ENCODE measurements at places on chromosomes 2 and 18.

DNA sequence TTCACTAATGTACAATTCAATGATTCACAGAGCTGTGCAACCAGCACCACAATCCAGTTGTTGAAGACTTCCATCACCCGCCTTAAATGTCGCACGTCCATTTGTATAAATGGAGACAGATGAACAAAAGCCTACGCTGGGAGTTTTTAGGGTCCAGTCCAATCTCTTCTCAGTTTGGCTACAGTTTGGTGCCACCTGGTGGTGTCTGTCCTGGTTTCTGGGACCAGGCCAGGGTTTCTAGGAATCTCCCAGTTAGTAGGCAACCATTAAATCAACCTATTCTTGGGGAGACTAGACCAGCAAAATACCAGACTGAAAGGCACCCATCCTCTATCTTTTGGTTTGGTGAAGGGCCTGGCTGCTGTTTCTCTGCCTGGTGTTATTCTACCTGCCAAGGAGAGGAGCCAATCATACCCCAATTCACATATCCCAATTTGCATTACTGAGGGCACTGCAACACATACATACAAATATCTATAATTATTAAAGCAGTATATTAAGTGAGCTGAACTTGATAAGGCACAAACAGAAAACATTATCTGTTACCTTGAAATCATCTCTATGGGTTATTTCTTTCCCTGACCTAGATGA lies 3.2 kb upstream of the DDX1 start:
- DNase-seq, result peak; percentile 49

- DNase-seq, result no peak
Measured at GRCh38 chr2:182115258-182115657, 129.6 kb downstream of the PPP1R1C start.

DNA sequence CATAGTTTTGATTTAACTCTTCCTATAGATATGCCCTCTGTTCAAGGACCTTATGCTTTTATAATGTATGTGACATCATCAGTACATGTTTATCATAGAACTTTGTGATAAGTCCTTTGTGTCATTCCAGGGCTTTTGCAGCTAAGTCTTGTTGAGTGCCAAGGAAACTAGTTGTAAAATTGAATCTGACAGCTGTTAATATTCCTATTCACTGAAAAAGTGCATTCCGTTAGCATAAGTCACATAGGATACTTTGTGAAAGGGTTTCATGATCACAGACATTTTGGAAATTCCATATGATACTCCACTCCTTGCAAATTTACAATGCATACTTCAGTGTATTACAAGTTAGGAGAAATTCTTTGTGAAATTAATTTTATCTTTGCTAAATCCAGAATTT lies 503.4 kb downstream of the CCDC85A start:
- no peak for DNase-seq

- no peak for DNase-seq
Measured at GRCh38 chr2:10557506-10558265, 109.6 kb upstream of the ODC1 start.

- no peak for DNase-seq
Measured at GRCh38 chr18:22846697-22847096, 86.4 kb upstream of the RBBP8 start.

Measured in activated naive CD8-positive, alpha-beta T cell treated with anti-CD3 and anti-CD28 coated beads, Interleukin-2, amount 50 U/mL, for 24 hours (primary cell).